Esophagus squamous epithelium (tissue), 5 donors: ENCODE measurements at places on chromosomes 6 and 20.

- DNase-seq: no peak
These were observed 5.4 kb upstream of the ZNFX1 start for GRCh38 chr20:49283176-49283702.

- DNase-seq: no peak
These were observed 13.2 kb upstream of the PARD6B start for GRCh38 chr20:50717974-50718761.

DNA sequence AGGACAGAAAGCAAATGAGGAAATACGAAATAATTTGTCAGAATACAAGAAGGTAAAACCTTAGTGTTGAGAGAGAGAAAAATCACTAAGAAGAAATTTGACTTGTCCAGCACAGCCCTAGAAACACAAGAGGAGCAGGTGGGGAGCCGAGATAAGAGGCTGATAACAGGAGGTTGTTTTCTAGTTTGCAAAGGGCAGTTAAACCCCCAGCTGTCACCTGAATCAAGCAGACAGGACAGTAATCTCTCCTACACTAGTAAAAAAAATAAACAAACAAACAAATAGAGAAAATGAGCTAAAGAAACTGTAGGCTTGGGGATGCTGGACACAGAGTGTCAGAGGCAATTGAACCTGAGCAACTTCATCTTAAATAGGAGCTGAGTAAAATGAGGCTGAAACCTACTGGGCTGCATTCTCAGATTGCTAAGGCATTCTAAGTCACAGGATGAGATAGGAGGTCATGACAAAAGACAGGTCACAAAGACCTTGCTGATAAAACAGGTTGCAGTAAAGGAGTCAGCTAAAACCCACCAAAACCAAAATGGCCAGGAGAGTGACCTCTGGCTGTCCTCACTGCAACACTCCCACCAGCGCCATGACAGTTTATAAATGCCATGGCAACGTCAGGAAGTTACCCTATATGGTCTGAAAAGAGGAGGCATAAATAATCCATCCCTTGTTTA is 40.4 kb downstream of the FAM184A start:
- no peak for DNase-seq

GRCh38 chr6:168145747-168146596 is 67.0 kb upstream of the FRMD1 start:
- no peak for DNase-seq

GRCh38 chr20:59790346-59790745 is 143.1 kb downstream of the SYCP2 start:
- no peak for DNase-seq

GRCh38 chr6:39849764-39850163 is 57.6 kb downstream of the DAAM2 start:
- no peak for DNase-seq

GRCh38 chr6:149357726-149358538 is 40.4 kb downstream of the TAB2 start:
- no peak for DNase-seq

DNA sequence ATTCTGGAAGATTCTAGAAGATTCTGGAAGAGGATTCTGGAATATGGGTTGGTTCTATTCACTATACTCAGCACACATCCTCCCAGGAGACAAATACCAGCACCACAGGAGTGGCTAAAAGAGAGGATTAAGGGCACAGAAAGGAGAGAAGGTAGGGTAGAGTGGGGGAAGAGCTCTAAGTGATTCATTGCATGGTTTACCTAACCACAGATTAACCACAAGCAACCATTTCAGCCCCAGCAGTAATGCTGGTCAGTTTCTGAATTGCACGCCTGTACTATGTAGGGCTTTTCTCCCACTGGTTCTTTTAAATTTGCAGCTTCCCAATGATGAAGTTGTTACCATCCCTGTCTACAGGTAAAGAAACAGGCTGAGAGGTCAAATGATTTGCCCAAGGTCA is 192.7 kb upstream of the PMEPA1 start:
- DNase-seq: no peak

GRCh38 chr20:41645372-41645771 is 27.2 kb upstream of the CHD6 start:
- DNase-seq: no peak
